ENCODE measurements at places on chromosomes 13 and 19.

GRCh38 chr13:101292711-101293110 is 123.6 kb downstream of the NALCN start:
- DNase-seq = no peak

DNA sequence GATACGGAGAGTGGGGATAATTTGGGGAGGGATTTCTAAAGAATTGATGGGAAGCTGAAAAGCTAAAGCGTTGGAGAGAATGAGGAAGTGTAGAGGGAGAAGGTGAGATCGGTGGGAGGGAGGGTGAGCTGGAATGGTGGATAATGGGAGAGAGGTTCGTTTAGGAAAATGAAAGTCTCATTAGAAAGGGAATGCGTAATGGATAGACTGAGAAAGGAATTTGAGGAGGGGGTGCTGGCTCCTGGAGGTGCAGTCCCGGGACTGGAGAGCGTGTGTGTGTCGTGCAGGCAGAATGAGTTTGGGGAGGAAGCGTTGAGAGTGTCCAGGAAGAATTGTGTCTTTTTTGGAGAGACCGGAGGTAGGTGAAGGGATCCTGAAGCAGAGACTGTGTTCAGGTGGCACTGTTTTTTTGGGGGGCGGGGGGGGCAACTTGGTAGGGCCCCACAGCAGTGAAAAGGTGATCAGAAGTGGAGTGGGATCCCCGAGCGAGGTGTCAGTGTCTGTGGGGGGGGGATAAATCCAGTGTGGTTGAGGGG is 1.4 kb downstream of the ACTN4 start:
- no peak for DNase-seq

- DNase-seq = peak; percentile 54
Observed at GRCh38 chr19:10936661-10937084, 8.1 kb downstream of the TIMM29 start.

- DNase-seq = peak; percentile 85
Observed at GRCh38 chr19:40305403-40305802, 20.3 kb upstream of the AKT2 start.

- no peak for DNase-seq
Observed at GRCh38 chr13:101116341-101116740, 300.0 kb downstream of the NALCN start.

DNA sequence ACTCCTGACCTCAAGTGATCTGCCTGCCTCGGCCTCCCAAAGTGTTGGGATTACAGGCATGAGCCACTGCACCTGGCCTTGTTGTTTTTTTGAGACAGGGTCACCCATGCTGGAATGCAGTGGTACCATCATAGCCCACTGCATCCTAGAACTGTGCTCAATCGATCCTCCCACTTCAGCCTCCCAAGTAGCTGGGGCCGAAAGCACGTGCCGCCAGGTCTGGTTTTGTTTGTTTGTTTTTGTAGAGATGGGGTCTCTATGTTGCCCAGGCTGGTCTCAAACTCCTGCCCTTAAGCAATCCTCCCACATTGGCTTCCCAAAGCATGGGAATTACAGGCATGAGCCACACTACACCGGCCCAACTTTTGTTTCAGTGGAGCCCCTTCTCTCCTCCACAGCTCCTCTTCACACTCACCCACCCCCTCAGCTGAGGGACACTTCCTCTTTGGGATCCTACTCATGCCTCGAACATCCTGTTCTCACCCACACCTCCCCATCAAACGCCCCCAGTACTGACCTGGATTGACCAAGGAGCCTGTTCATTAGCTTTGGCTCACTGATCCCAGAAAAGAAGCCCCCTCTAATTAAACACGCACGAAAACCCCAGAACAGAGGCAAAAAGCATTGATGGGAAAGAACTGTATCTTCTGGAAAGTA is 12.8 kb upstream of the CERS4 start:
- no peak for DNase-seq

DNA sequence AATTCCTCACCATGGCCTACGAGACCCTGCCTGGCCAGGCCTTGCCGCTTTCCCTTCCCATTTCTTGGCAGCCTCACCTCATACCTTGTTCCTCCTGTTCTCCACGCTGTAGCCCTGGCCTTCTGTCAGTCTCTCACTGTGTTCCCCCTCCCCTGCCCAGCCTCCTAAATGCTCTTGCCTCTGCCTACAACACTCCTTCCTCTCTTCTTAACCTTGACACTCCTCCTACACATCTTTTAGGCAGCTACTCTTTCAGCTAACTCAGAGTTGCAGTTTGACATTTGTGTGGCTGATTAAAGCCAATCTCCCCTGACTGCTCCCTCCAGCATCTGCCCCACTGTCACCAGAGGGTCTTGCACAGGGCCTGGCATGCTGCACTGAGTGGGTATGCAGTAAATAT is 150.8 kb downstream of the FLT1 start:
- no peak for DNase-seq

- DNase-seq = no peak
Observed at GRCh38 chr13:87302931-87303330, 368.2 kb upstream of the SLITRK5 start.

- DNase-seq = no peak
Observed at GRCh38 chr19:11499890-11500420, 5.7 kb downstream of the ZNF653 start.

DNA sequence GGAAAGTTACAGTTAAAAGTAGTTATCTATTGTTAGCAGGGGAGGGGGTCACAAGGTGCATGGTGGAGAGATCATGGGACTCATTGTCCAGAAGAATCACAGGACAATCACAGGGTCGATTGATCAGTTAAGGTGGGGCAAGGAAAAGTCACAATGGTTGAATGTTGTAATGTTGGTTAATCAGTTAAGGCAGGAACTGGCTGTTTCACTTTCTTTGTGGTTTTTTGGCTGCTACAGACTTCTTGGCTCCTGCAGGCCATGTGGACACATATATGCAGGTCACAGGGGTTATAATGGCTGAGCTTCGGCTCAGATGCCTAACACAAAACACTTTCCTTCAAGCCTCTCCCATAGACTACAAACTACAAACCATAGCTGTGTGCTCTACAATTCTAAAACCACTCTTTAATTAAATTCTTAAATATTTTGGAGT is 6.9 kb upstream of the ZNF431 start:
- no peak for DNase-seq

DNA sequence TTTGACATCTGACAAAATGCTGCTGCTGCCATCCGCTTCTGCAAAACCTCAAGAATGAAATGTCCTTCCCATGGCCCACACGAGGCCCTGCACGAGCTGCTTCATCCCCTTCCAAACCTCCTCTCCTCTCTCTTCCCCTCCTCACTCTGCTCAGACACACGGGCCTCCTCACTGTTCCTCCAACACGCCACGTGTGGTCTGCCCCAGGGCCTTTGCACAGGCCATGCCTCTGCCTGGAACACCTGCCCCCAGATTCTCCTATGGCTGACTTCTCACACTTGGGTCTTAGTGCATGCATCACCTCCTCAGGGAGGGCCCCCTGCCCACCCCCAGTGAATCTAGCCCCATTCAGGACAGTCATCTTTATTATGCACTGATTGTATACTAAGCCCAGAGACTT is 15.9 kb downstream of the NRTN start:
- DNase-seq = no peak

DNA sequence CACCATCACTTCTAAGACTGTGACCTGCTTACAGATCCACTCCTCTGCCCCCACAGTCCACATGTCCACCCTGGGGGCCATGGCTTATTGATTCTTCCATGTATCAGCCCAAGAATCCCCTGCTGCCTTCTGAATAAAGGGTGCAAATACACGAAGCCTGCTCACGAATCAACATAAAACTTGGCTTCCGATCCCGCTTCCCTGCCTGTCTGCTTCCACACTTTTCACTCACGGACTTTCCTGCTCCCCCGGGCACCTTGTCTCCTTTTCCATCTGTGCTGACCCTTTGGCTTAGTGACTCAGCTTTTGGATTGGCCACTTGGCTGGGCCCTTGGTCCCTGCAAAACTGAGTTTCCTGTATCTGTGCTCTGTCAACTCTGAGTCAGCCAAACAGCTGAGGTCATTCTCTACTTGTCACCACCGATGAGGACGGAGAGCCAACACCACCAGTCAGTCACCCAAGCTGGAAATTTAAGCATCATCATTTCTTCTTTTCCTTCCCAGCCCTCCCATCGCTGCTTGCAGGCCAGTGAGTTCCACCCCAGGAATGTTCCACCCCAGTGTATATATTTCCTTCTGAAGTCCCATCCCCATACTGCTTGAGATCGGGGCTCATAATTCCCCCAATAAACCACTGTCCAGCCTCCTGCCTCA is 11.4 kb upstream of the USP12 start:
- DNase-seq = peak; percentile 65

DNA sequence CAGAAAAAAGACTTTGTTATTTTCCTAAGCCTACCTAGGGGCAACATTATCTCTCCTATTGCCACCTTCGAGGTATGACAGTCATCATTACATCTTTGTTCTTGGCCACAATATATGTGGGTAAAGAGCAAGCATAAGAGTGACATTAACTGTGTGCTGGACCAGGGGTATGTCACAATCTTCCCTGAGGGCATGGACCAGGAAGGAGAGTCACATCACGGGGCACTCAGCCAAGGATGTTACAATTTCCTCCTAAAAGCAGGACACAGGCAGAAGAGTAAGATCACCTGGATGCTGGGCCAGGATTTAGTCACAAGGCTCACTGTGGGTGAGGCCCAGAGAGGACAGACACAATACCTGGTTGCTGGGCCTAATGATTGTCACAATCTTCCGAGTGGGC is 53.0 kb upstream of the ZNF728 start:
- DNase-seq = no peak

GRCh38 chr13:46896341-46897137 is at the start of gene HTR2A:
HTR2A (minus strand) TSS chr13:46897053; CDS start chr13:46895906, 1,147 bp downstream.
- DNase-seq = peak; percentile 55

- DNase-seq = no peak
Observed at GRCh38 chr19:20080656-20081055, 2.9 kb downstream of the ZNF90 start.

DNA sequence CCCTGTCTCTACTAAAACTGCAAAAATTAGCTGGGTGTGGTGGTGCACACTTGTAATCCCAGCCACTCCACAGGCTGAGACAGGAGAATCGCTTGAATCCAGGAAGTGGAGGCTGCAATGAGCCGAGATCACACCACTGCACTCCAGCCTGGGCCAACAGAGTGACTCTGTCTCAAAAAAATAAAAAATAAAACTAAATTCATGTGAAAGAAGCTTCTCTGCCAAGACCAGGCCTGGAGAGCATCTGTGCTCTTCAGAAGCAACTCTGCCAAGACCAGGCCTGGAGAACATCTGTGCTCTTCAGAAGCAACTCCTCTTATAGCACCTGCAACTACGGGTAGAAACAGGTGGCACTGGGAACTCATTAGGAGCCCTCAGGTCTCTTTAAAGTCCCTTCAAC is 37.7 kb downstream of the CRYL1 start:
- DNase-seq = no peak

DNA sequence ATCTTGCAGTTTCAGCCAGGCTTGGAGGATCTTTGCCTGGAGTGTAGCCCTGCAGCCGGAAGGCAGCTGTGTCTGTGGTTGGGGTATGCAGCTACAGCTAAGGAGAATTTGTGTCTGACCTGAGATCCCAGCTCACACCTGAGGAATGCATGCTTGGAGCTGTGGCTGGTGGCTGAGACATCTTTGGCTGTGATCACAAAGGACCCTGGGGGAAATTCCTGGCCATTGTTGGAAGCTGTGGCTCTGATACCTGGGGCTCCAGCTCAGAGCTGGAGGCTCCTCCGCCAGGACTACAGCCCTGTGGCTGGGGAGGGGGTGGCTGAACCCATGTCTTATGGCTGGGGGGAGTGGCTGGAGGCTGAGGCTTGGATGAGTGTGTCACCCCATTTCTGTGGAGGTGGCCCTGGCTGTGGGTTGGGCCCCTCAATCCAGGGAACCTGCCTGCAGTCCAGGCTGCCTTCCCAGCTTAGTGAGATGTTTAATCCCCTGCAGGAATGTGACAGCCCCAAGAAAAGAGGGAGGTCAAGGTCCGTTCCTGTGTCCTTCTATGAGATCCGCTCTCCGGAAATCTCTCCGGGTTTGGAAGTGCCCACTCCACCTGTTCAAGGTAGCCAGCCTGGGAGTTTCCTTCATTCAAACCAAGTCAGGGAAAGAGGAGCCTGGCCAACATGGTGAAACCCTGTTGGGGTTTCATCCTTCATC is 27.6 kb downstream of the ARHGEF18 start:
- no peak for DNase-seq

DNA sequence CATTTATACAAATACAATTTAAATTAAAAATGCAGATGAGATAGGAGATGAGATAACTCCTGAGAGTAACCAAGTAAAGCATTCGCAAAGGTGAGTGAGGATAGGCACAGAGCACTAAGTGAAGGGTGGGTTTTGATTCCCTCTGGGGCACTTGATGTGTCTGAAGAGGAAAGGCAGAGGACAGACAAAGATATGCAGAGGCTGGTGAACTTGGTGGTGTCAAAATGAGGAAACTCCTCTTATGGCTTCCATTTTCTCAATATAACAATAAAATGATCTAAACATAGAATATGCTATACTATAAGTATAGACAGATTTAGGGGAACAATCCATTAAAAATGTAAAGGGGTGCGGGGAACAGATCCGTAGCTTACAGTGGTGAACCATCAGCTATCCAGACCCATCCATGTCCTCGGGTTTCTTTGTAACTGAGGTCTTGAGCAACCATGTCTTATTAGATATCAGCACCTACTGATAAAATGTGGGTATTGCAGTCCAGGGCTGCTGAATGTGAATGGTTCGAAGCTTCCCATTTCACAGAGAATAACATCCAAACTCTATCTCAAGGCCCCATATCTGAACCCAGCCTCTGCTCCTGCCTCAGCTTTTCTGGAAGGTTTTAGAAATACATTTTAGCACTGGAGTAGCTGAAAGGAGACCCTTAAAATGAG is 73.9 kb upstream of the SLC10A2 start:
- no peak for DNase-seq

- DNase-seq = no peak
Observed at GRCh38 chr13:36979361-36980050, 19.6 kb downstream of the ALG5 start.

DNA sequence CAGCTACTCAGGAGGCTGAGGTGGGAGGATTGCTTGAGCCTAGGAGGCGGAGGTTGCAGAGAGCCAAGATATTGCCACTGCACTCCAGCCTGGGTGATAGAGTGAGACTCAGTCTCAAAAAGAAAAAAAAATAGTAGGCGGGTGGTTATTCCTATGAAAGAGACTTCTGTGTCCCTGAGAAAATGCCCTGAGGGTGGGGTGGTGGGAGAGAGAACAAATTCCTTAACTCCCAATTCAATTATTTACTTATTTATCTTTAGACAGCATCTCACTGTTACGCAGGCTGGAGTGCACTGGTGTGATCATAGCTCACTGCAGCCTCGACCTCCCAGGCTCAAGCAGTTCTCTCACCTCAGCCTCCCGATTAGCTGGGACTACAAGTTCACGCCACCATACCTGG is 10.3 kb upstream of the EEF2 start:
- DNase-seq = no peak

GRCh38 chr13:99000137-99000536 is 22.3 kb upstream of the DOCK9 start:
- no peak for DNase-seq
